ENCODE measurements at places on chromosomes 6 and 20. TPM values are rescaled to one million over a fixed set of nuclear protein-coding genes. Genes with fewer than 3 reads are reported as not detected.

GRCh38 chr6:105691081-105691480 is 288.2 kb upstream of the PREP start:
- DNase-seq, result no peak

- no peak for DNase-seq
These were observed 6.0 kb upstream of the ZDHHC14 start for GRCh38 chr6:157374889-157375443.

DNA sequence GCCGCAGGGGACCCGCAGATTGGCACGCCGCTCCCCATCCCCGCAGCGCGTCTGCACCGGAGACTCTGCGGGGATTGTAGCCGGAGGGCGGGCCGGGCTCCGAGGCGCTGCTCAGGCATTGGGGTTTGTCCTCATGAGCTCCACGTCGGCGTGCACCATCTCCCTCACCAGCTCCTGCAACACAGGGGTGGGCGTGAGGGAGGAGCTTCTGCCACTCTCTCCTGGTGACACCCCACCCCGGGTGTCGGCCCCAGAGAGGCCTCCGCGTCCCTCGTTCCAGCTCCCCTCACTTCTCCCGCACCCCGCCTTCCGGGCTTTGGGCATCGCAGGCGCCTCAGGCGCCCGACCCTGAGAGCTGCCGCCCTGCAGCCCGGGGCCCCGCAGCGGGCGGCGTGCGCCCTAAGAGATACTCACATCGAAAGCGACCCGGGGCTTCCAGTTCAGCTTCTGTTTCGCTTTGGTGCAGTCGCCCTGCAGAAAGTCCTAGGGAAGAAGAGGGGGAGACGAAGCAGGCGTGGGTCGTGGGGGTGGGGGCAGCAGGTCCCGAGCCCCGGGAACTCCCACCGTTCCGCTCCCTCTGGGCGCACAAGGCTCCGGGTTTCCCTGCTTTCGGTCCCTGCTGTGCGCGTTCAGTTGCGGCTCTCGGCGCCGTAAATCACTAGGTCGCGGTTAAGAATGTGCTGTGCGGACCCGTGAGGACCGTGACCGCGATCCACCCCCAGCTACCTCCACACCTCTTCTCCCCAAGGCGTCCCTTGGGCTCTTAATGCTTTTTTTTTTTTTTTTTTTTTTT is 14.5 kb downstream of the FOXC1 start:
- peak; percentile 51 for DNase-seq

DNA sequence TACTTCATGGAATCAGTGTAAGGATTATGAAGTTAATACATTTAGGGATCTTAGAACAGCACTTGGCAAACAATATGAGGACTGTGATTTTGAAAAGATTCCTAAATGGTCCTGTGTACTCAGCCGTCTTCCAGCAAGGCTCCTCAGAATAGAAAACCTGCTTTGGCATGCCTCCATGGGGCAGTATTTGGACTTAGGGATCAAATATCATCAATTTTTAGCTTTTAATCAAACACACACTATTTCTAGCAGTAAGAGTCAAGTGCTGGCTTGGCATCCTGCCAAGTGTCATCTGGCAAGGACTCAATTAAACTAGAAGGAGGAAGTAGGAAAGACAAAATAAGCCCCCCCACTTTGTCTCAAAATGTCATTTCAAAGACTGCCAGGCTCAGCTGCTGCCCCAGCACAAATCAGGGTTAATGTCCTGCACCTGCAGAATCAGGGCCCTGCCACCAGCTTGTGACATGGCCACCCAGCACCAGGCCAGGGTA is 40.8 kb downstream of the IYD start:
- DNase-seq, result no peak

DNA sequence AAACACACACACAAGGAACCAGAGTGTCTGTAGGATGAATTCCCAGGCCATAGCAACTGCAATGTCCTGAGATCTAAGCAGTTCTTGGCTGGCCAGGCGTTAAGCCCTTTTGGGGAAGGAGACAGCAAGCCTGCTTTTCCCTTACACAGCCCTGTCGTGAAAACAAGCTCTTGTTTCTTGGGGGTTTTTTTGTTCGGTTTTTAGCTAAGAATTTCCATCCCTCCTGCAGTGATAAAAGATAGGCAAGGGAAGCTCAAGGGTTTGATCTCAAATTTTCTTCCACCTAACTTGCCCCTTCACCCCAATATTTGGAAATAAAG is 1.5 kb downstream of the TNFRSF21 start:
- DNase-seq, result no peak

GRCh38 chr6:70299456-70299855 is 3.4 kb downstream of the COL9A1 start:
- no peak for DNase-seq

GRCh38 chr20:4431446-4431845 is 290.3 kb upstream of the PRND start:
- DNase-seq, result no peak

DNA sequence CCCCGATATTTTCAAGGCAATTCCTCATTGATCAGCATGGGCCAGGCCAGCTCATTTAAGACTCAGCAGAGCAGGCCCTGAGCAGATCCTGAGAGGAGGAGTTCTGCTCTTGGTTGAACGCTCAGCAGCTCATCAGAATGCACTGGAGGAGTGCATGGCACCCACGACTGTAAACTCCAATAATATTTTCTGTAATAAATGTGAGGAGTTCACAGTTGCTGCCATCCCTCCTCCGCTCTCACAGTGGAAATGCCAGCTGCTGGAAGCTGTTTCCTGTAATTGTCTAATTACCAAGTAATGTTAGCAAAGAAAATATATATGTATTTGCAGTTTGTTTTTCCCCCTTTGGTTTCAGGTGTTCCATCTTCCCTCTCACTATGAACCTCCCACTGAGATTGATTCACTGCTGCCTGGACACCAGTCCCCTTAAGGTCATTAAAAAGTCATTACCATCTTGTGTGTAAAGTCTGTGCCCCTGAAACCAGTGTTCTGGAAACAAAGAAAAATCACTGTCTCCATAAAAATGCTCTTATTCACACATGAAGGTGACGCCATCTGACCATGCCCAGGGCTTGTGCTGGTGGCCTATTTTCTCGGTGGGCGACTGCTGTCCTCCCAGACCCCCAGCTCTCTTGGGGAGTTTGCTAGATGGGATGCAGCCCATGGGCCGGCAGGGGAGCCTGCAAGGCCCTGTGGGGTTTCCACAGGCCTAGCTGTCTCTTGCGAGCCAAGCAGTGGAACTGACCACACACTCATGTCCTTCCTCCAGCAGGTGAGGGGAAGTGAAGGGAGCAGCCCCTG is 374.2 kb downstream of the ZFAND3 start:
- no peak for DNase-seq

GRCh38 chr20:9078826-9079731 is 10.2 kb downstream of the PLCB4 start:
- DNase-seq, result no peak

DNA sequence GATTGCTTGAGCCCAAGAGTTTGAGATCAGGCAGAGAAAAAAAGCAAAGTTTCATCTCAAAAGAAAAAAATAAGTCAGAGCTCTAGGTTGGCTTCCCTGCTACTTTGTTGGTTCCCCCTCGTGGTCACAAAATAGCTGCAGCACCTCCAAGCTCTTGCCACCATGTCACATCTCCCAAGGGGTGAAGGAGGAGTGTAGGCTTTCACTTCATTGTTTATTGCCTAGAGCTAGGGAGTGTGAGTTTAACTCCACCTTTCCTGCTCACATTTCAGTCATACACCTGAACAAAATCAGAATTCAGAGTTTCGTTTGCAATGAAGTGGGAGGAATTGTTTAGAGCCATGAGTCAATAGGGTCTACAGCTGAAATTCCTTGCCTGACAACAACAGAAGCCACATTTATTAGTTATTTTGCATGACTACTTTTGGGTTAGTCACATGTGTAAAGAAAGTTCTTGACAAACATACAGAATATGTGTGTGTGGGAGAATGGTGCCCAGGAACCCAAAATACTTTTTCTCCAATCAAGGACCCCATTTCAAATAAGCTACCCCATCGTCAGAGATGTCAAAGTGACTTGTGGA is 56.2 kb upstream of the UFL1 start:
- DNase-seq, result no peak

DNA sequence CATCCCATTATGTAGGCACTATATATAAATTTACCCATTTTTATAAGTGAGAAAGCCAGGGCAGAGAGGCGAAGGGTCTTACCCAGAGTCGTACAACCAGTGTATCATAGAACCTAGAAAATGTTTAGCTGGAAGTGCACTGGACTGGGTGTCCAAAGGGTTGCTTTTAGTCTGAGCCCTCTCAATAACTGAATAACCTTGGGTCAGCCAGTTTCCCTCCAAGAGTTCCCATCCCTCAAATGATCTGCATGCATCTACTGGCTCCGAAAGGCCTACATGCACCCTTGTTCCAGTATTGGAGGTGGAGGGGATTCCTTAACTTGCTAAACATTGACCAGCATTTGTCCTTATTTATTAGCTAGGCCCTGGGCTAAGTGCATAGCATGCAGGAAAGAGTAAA is 3.8 kb downstream of the SNPH start:
- DNase-seq, result no peak

GRCh38 chr6:18053555-18054445 is 66.4 kb upstream of the KIF13A start:
- no peak for DNase-seq

DNA sequence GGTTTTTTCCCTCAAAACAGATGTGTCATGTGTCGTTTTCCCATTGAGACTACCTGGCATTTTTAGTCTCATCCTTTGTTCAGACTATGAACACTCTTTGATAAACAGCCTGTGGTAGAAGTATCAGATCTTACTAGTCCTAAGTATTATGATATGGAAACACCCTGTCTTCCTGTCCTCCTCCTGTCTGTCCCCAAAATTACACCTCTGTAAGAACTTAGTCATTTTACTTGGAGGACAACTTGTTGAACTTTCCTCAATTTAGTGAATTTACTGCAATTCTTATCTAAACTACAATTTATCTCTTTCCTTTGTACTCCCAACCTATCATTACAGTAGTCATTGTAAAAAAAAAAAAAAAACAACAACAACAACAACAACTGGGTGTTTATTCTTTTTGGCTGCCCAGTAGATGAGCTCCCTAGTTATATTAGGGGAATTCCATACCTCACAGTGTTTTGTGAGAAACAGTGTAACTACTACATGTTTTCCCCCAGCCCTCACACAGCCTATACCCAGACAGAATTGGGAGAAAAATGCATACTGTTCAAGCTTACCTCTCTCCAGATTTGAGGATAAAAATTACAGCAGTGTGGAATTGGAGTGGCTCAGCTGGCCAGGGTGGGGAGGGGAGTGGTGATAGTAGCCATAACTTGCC is 18.5 kb upstream of the ERVFRD-1 start:
- DNase-seq, result no peak

DNA sequence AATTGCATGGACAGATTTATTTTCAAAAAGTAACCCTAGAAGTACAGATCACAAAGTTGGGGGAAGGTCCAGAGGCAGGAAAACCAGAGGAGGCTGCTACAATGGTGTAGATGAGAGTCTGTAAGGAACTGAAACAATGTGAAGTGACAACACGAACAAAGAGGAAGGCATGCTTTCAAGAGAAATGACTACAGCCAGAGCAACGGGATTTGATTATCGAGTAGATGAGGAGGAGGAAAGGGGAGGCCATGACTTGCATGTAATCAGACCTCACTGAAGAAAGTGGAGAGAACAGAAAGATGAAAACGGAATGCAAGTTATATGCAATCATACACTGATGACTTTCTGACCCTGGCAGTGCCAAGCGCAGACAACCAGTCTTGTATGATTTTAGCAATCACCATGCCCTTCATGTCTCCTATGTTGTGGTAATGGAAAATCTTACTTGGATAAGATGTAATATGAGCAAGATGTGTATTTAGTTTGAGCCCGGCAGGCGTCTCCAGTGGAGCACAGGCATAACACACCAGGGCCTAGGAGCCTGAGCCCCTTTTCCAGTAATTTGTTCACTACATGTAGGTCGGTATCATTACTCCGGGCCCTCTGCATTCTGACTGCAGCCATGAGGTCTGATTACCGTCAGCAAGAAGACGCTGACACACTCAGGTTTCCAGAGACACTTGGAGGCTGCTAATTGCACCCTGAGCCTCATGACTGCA is 34.0 kb upstream of the FAM83C start:
- DNase-seq, result no peak

DNA sequence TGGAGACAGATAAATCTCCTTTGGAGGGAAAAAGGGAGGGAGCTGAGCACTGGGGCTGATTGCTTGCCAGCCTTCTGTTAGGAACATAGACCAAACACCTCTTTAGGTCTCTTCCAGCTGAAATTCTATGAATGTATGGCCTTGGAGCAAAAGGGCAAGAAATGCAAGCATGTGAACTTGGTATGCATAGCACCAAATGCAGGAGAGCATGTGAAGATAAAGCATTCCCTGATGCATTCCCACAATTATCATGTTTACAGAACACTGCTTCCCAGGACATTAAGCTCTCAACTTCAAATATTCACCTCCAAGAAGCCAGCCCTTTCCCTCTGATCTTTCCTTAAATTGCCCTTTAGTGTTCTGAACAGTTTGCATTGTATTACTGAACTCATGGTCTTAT is 15.6 kb downstream of the RIPOR2 start:
- no peak for DNase-seq

DNA sequence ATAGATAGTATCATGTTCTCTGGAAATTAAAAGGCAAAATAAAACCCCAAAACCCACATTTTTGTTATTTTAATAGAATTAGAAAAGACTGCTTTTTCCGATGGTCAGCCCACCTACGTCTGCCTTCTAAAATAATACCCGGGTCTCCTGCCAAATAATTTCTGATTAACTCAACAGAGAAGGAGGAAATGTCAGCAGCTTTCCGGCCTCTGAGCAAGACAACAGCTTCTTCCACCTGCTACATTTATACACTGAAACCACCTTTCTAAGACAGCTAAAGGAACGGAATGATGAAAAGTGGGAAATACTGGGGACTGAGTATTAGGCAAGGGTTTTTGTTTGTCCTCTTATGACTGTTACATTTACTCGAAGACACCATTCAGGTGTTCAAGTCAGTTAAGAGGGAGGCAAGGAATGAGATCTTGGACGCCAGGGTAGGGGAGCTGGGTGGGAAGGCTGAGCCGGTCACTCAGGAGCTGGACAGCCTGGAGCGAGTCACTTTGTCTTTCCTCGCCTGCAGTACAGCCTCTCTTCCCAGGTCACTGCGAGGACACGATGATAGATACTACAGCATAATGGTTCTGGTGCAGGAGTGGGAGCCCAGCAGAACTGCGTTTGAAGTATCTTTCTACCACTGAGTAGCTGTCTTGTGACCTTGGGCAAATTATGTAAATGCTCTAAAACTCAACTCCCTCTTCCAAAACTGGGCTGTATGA is 96.3 kb upstream of the QKI start:
- no peak for DNase-seq

DNA sequence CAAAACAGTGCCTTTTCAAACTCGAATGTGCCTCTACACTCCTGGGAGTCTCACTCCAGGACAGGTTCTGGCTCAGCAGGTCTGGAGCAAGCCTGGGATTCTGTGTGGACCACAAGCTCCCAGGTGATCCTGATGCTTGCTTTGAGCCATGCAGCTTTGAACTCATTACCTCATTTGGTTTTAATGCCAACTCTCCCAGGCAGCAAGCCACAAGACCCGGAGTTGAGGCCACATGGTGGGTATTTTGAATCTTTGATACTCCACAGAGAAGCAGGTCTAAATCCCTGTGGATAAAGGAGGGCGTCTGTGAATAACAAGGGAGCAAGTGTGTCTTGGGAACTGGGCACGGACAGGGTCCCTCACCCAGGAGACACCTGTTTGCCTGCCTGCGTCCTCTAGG is 205.4 kb upstream of the CST7 start:
- DNase-seq, result no peak

Gene OR2H1
- not detected for total RNA-seq

Gene MEP1A
- 0.09 TPM for total RNA-seq

Gene GPR63
- 7.8 TPM for total RNA-seq

Gene TNFRSF21
- total RNA-seq, result 52.7 TPM

Gene SPDEF
- 0.72 TPM for total RNA-seq

Gene TNFAIP3
- total RNA-seq, result 4.2 TPM

Gene EEF1A2
- total RNA-seq, result 34.9 TPM

Gene TFAP2D
- not detected for total RNA-seq

Gene SPEF1
- 0.64 TPM for total RNA-seq

Data from WTC11 (cell line).